Thoracic aorta (tissue), 2 donors: ENCODE measurements at places on chromosomes 6 and 20.

DNA sequence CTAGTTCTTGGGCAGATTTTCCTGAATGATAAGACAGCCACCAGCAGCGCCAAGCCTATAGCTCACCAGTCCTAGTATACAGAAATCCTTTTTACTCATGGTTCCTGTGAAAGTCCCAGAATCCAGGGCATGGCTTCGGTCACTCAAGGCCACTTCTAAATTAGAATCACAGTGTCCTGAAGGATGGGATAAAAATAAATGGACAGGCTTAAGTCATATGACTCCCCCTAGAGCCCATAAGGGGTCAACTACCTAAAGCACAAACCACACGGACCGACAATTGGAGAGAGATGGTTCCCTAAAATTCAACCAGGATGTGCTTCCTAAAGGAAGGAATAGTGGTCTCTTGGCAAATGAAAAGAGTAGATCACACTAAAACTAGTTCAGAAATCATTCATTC is 404.1 kb upstream of the PLCB4 start:
- no peak for DNase-seq

DNA sequence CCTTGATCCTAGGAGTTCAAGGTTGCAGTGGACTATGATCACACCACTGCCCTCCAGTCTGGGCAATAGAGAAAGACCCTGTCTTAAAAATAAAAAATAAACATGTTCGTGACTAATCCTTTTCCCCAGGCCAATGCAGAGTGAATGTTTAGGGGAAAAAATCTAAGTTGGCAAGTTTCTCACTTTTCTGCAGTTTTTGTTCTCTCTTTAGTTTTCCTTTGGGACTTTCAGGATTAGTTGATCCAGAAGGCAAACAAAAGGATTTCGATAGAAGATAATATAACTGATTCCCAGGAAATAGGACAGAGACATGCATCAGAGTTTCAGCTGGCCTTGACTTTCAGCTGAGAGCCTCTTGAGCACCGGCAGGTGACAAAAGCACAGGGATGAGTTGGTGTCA is 53.3 kb downstream of the SOD2 start:
- no peak for DNase-seq

DNA sequence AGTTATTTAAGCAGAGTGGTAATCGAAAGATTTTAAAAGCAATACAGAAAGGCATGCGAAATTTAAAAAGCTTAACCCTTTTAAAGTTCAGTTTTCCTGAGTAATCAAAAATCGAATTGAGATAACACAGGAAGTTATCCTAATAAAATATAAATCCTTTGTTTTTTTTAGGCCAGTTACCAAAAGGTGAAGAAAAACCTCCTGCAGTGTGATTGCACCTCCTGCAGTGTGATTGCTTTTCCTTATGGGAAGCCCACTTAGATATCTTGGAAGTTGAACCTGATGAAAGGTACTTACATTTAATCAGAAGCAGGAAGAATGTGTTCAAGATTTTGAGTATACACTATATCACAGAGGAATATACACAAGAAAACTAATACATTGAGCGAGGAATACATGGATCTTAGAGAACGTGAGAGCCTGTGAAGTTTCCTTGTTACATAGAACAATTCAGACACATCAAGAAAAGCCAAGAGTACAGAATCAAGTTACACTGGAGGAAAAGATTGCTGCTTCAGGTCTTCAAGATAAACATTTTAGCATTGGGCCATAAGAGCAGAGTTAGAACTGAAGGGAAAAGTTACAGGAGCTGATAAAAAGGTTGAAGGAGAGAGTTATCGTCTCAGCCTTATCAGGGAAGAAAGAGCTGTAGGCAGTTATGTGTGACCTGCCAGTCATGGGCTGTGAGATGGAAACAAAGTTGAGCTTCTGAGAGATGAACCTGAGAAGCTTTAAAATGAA is 7.7 kb upstream of the TMEM181 start:
- no peak for DNase-seq

DNA sequence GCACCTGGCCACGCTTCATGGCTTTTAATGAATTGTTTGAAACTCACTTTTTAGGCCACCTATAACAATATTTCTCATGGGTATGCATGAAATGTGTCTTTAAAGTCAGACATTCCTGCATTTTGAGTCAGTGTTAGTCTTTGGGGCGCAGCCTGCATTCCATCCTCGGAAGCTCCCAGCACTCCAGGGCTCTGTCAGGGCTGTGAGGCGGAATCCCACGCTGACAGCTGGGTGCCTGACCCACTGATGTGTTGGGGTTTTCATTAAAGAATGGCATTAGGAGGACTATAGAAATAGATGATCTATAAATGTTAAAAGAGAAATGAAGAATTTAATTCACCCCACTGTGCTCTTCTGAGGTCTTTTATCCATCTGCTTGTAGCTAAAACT is 16.2 kb upstream of the CLDN20 start:
- DNase-seq: no peak

GRCh38 chr6:94570581-94570980 is 1006.8 kb upstream of the MANEA start:
- no peak for DNase-seq
